ENCODE measurements at places on chromosomes 7 and 10.

DNA sequence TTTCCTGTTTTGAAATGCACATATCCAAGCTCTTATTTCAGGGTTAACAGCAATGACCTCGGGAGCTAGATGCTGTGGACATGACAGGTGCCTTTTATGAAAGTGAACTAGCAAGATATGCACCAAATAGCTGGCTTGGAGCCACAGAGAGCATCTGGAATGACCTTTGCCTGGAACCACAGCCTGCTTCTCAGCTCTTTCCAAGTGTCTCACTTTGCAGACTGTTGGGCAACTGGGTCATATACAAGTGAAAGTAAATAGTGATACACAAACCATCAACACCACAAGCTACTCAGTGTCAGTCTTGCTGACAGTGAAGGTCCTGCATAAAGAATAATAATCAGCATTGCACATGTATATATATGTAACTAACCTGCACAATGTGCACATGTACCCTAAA, 183.5 kb downstream of the RNF133 start:
- no peak for DNase-seq

GRCh38 chr7:113800826-113801225, 118.0 kb downstream of the PPP1R3A start:
- no peak for DNase-seq

DNA sequence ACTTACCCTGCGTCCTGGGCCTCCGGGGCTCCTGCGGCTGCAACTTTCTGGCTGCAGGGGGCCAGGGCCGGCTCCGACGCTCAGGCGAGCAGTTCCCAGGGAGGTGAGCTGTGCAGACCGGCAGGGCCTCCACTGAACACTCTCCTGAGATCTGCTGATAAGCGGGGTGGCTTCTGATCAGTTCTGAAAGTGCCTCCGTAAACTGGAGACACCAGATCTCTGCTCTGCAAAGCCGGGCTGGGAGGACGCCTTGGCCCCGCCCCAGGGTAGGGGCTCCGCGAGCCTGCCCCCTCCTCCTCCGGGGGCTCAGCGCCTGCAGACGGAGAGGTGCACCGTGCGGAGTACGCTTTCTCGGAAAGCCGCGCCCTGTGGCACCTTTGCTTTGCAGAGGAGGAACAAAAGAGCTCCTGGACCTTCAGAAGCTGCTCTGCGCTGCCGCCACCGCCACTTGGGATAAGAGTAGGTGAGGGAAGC, 141.3 kb upstream of the VKORC1L1 start:
- DNase-seq: no peak

DNA sequence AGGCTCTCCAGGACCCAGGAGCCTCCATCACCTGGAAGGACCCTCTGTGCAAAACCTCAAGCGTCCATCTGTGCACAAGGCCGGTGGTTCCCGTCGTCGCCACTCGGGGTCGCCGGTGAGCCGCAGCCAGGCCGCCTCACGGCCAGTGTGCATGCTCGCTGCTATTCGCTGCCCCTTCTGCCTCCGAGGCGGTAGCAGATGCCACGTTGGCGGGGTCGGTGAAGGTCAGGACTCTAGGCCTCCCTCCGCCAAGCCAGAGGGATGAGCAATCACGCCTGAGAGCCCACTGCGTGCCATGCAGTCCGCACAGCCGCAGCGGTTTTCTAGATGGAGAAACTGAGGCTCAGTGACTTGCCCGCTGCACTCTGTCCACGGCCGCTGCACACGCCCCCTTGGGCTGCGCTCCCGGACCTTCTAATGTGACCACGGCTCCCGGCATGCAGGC, 5.7 kb downstream of the UPK3B start:
- no peak for DNase-seq

GRCh38 chr7:44469461-44470134, 20.9 kb downstream of the NUDCD3 start:
- no peak for DNase-seq

- no peak for DNase-seq
Observed at GRCh38 chr10:48707472-48707871, 22.8 kb downstream of the WDFY4 start.

GRCh38 chr10:118251791-118252190, 90.3 kb downstream of the FAM204A start:
- no peak for DNase-seq

DNA sequence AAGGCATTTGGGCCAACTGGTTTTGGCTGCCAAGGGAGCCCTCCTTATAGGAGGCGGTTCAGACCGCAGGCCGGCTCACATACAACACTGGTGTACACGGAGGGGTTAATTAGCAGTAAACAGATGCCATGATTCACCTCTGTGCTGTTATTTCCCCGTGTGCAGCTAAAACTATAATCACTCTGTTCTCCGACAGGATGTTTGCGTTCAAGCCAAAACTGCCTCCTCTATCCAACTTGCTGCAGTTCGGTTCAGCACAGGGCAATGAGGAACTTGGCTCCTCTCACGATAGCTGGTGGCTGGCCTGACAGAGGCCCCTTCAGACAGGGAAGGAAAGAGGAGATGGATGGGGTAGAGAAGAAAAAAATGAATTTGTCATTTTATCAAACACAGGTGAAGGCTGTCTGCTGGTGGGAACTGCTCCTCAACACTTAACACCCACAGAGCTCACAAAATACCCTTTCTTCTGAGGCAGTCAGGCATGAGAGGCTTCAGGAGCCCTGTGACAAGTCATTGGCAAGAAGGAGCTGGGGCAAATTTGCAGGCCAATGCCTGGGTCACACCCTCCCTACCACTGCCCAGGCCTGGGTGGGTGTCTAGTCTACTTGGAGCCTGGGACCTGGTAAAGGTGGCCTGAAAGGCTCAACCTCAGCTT, 24.0 kb downstream of the KCNMA1 start:
- no peak for DNase-seq

- DNase-seq: no peak
Observed at GRCh38 chr7:136925044-136925443, 56.6 kb downstream of the CHRM2 start.

- DNase-seq: no peak
Observed at GRCh38 chr10:77592510-77592909, 45.1 kb downstream of the KCNMA1 start.

DNA sequence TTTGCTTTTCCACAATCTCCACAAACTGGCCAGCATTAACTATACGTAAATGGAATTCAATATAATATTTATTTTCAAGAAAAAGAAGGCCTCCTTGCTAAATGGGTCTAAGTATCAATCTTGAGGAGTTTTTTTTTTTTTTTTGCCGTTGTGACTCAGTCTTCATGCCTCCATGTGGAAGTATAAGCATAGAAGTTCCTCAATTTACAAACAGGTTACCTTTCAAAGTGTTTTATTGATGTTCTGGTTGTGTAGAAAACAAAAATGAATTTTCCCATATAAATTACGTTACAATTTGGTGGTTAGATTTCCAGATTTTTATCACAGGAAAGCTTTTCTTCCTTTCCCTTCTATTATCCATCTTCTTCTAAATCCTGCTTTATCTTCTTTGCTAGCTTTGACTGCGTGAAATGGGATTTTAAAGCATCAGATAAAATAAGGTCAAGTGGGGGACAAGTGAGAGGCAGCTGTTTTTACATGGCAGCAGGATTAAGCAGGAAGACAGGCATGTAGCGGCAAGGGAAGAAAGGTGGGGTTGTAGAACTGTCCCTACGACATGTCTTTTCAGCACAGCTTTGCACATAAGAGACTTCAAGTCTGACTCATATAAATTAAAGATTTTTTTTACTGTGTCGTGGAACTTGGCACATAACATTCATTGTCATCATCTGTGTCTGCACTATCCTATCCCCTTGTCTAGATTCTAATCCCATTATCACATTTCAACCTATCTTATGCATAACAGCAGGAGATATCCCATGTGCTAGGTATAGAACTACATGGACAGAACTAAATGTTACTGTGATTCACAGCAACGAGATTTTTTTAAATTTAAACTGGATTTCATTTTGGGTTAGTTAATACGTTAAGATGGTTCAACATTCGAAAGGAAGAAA, 135.3 kb upstream of the FAM3C start:
- DNase-seq: no peak

- no peak for DNase-seq
Observed at GRCh38 chr10:91519899-91520514, 109.9 kb downstream of the HECTD2 start.

DNA sequence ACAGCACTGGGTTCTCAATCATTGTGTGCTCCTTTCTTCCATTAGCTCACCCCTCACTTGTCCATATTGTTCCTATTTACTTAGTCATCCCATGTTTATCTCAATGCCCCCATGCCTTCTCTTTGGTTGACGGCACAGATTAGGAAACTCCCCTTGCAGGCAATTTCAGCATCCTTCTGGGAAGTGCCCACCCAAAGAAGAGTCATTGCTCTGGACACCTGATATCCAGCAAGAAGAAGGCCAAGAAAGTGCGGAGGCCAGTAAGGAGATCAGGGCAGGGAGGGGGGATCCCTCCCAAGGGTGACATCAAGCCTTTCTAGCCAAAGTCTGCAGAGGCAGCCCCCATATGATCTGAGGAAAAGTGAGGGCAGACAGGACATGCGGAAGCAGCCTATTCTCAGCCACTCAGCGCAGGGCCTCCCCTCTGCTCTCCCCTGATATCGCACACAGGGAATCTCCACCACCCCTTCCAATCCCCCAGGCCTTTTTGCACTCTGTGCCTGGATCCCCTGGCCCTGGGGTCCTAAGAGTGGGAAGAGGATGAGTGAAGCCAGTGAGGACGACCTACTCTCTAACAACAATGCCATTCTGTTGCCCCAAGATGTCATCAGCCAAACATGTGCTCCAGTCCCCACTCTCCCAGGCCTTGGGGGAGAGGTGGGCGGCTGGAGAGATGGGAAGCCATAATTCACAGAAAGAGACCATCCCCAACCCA, 1.8 kb downstream of the TRPV6 start:
- no peak for DNase-seq

GRCh38 chr7:12802070-12802469, 114.6 kb downstream of the ARL4A start:
- DNase-seq: no peak

GRCh38 chr7:4472728-4473127, 209.4 kb upstream of the FOXK1 start:
- DNase-seq: no peak

- DNase-seq: no peak
Observed at GRCh38 chr10:132094581-132095234, 29.0 kb downstream of the JAKMIP3 start.

- DNase-seq: no peak
Observed at GRCh38 chr10:13750299-13751190, 163.8 kb downstream of the PRPF18 start.

DNA sequence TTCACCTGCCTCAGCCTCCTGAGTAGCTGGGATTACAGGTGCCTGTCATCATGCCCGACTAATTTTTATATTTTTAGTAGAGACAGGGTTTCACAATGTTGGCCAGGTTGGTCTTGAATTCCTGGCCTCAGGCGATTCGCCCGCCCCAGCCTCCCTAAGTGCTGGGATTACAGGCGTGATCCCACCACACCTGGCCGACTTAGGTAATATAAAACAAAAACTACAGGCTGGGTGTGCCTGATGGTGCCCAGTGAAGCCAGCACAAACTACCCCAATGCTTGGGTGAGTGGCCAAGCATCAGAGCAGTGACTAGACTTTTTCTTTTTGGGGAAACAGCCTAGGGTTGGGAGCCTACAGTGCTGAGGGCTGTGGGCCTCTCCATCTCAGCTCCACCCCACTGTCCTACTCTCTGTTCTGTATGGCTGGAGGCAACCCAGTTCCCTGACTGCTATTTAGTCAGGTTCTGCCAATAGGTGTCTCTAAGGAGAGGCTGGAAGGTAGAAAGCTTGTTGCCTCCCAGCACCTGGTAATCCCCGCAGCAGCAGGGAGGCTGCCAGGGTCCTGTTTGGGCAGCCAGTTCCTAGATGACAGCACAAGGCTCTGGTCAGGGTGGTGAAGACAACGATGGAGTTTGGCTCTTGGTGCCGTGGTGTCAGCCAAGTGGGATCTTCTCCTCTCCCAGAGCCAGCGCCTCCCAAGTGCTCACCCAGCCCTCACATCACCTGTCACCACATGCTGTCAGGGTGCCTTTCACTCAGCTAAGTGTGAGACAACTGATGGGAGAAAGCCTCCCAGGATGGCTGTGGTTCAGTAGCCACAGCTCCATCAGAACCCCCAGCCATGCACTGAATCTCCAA, 10.4 kb upstream of the NACAD start:
- no peak for DNase-seq

DNA sequence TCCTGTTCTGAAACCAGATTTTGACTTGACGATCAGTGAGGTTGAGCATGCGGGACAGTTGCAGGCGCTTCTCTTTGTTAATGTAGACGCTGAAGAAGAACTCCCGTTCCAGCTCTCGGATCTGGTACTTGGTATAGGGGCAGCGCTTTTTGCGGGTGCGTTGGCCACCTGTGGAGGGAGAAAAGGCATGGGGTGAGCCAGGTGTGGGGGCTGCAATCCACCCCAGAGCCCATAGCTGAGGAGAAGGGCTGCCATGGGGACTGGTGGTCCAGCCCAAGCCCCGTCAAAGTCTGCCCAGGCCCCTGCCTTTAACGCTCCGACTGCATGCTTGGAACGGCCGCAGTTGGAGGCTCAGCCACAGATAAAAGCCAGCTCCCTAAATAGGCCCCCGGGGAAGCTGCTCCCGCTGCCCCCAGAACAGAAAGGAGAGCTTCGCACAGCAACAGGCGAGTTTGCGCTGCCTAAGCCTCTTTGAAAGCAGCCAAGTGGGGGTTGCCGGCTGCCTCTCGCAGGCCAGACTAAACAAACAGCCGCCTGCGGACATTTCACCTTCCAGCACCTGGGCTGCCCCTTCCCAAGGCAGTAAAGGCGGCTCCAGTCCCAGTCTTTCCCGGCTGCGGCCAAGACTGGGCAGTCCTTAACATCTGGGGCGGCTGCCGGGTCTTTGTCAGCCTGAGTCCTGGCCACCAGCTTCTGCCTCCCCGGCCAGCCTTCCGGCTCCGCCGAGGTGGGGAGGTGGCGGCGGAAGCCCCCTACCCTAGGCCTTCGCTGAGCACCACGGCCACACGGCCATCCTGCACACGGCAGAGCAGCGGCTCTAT, 2.0 kb downstream of the HOXA11 start:
- no peak for DNase-seq

DNA sequence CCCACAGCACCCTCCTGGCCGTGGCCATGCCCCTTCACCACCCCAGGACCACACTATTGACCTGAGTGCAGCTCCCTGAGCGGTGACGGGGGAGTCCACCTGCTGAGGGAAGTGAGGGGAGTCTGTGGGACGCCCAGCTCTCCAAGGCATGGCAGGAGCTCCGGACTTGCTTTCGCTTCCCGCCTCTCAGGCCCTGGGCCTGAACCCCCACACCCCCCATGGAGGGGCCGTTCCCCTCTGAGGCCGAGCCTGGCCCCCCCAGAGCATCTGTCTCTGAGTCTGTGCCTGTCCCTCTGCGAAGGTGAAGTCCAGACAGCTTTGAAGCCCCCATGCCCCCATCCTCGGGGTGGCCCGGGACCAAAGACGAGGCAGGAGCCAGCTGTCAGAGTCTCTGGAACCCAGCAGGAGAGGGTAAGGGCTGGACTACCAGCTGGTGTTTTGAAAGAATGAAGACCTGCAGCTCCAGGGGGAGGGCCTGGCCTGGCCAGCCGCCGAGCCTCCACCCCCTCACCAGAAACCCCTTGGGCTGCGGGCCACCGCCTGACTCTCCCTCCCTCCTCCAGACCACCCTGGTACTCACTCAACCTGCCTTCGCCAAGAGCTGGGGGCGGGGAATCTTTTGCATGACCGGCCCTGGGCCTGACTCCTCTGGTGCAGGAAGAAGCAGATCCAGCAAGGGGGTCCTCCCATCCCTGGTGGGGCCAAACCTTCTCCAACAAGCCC, 114.0 kb downstream of the PDGFA start:
- no peak for DNase-seq

GRCh38 chr10:9824631-9825071, 1193.0 kb upstream of the CELF2 start:
- no peak for DNase-seq

GRCh38 chr10:113960617-113961181, 83.0 kb upstream of the ADRB1 start:
- no peak for DNase-seq

GRCh38 chr10:59374916-59375315, 12.6 kb upstream of the FAM13C start:
- no peak for DNase-seq

GRCh38 chr7:157495594-157495993, 158.8 kb downstream of the DNAJB6 start:
- DNase-seq: no peak
